Prostate gland (tissue), 2 donors: ENCODE measurements at places on chromosomes 4 and X. TPM values are rescaled to one million over a fixed set of nuclear protein-coding genes. Genes with fewer than 3 reads are reported as not detected.

- no peak for DNase-seq
Observed at GRCh38 chrX:31836479-31836878, 764.6 kb upstream of the FTHL17 start.

- DNase-seq = no peak
Observed at GRCh38 chrX:147478899-147479298, 432.8 kb upstream of the FMR1 start.

DNA sequence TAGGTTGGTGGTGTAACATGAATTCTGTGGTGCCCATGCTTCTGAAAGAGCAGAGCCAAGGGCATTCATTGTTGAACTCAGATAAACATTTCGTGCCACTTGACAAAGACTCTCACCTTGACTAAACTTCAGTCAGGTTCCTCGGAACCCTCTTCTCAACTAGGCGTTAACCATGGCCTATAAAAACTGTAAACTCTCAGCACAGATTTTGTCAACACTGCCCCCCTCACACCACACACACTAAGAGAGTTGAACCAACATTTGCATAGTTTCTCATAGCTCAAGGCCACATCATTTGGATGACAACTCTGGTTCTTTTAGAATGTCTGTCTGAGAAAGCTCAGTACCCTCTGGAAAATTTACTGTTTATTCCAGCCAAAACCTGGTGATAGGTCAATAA lies 28.1 kb downstream of the CASP6 start:
- DNase-seq = no peak

DNA sequence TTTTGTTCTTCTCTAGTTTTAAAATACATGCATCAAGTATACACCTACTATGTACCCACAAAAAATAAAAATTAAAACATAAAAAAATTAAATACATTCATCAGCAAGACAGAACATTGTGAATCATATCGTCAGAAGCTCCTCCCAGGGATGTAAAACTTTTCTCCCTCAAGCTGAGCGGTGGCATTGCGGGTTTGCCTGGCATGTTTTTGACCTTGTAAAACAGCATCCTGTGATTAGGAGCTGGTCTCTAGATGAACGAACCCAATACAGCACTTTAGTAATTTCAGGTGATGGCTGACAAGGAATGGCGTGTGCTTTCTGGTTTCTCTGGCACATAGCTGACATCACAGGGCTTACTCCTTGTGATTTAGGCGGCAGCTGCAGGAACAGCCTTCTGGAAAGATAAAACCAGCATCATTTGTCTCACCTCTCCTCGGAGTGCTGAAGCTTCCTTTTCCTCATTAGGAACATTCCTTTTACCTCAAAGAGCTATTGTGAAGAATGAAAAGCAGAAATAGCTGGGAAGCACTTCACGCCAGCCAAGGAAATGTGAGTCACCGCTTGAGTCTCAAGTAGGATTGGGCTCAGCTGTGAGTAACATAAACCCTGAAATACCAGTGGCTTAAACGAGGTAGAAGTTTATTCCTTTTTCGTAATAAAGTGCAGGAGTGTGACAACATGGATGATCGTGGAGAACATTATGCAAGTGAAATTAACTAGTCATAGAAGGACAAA lies 44.3 kb downstream of the NYX start:
- DNase-seq = no peak

- DNase-seq = no peak
Observed at GRCh38 chrX:136215559-136215958, 35.6 kb downstream of the MAP7D3 start.

PNMA6A gene
- total RNA-seq = 5.1 TPM

PNMA5 gene
- not detected for total RNA-seq

DNA sequence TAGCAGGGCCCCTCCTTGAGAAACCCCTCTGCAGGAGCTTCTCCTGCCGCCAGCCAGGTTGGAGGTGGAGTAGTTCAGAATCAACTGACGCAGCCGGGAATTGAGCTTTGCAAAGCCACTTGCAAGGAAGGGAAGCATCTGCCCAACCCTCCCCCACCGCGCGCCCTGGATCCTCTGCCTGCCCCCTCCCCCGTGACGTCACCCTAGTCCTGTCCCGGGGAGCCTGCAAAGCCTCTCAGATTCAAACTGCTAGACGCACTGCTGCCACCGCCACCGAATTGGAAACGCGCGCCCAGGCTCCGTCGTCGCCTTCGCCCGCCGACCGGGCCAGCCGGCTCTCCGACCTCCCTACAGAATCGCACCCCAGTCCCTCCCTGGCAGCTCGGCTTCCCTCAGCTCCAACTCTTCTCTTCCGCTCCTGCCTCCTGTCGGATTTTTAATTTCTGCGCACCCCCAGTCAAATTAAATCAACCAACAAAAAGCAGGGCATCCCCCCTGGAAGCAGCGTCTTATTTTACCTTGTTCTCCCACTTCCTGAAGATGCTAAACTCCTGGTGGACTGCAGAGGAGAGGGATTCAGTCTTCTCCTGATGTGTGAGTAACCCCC lies 3.8 kb downstream of the SLITRK2 start:
- DNase-seq = no peak
